Activated CD4-positive, alpha-beta T cell treated with anti-CD3 and anti-CD28 coated beads for 48 hours (primary cell): ENCODE measurements at places on chromosomes 1 and 21.

DNA sequence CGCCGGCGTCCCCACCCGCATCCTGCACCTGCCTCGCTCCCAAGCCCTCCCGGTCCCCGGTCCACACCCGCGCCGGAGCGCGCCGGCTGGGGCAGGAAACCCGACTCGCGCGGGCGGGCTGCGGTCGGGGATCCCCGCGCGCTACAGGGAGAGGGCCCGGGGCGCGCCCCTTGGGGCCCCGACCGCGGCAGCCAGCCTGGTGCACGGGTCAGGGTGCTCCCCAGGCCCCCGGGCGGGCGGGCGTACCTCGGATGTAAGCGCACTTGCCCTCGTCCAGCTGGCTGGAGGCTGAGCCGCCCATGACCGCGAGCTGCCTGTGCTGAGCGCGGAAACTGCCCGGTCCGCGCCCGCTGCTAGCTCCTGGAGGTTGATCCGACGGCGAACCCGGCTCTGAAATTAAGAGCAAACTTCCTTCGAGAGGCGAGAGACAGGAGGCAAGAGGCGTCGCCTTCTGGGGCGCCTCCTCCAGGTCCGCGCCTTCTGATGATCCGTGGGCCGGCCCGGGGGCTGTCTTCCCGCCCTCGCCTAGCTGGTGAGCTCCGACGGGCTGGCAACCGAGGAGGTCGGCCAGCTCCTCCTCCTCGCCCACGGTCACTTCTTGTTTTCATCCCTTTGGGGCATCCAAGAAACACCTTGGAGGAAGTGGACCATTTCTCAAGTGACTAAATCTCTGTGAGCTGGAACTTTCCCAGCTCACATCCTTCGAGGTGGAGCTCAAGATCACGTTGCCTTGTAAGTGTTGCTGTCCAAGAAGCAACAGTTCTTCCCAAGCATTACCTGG is at the start of gene NIBAN1:
NIBAN1 (minus strand) TSS at position 453 of the 781 bp plus-strand sequence; CDS start at position 301, 152 bp downstream.
- DNase-seq, result peak; percentile 68

DNA sequence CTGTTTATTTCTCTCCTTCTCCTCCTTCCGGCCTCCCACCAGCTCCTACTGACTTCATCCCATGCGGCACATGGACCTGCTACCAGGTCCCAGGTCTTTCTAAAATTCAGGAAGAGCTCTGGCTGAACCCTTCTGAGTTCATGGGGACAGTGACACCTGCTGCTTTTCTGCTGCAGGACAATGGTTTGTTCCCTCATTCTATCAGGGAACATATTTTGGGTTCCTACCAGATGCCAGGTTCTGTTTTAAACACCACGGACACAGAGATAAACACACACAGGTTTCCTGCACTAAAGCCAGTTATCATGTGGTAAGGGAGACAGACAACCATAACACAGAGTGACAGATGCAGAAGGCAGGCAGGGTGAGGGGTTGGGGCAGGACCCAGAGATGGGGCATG is 114.0 kb upstream of the RAB4A start:
- DNase-seq, result no peak

GRCh38 chr1:241485554-241485992 is 34.0 kb downstream of the FH start:
- no peak for DNase-seq

DNA sequence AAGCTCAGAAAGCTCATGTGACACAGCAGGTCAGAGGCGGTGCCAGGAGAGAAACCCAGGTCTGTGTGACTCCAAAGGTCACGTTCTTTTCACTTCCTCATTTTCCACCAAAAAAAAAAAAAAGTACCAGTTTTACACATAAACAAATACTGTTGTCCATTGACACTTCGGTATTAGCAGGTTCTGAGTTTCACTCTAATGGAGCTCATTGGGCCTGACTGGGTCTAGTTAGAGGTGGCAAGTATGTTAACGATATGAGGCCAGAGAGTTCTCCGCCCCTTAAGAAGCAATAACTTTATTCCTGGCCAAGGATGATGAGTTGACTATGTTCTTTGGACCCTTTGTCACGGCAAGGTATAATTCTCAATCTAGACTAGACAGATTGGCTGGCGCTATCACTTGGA is 30.0 kb upstream of the SDE2 start:
- no peak for DNase-seq

GRCh38 chr1:41442697-41443251 is 41.7 kb downstream of the EDN2 start:
- DNase-seq, result no peak

- no peak for DNase-seq
Observed at GRCh38 chr1:228836427-228836826, 101.1 kb downstream of the RHOU start.

DNA sequence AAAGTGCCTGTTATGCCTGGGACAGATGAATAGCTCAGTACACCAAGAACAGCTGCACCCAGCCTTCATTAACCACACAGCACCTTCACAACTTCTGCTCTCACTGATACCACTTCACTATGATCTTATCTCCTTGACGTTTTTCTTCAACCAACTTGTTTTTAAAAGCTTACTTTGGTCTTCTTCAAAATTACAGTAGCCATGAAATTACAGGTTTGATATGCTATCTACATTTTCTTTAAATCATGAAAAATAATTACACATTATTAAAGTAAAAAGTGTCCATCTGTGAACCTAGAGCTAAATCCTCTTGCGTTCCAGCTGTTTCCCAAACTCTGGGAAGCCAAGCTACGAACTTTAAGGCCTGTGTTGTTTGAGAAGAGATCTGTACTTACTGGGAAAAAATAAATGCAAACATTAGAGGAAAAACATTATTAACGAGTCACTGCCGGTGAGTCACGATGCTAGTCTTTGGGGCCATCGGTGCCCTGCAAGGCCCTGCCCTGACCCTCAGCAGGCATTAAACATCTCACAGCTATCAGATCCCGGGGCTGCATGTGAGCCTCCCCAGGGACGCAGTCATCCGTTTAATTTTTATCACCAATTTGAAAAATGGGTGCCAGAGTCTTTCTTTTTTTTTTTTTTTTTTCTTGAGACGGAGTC is 56.3 kb upstream of the GPR153 start:
- no peak for DNase-seq

DNA sequence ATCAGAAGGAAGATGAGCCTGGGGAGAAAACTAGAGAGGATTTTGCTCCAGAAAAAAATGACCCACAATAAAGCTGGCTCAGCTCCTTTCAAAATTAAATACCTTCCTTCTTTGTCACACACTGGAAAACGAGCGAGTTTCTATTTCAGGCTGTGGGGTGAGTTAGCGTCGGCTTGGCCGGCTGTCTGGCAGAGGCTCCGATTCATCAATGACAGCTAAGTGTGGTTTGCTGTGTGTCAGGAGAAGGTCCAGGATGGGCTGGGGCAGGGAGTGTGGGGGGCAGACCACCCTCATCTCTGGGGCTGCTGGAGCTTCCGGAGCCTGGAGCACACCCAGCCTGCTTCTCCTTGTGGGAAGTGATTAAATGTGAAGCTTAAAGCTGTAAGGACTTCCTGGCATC is 120.2 kb downstream of the ETS2 start:
- no peak for DNase-seq

- peak; percentile 55 for DNase-seq
Observed at GRCh38 chr1:41333146-41333784, 28.0 kb upstream of the FOXO6 start.

DNA sequence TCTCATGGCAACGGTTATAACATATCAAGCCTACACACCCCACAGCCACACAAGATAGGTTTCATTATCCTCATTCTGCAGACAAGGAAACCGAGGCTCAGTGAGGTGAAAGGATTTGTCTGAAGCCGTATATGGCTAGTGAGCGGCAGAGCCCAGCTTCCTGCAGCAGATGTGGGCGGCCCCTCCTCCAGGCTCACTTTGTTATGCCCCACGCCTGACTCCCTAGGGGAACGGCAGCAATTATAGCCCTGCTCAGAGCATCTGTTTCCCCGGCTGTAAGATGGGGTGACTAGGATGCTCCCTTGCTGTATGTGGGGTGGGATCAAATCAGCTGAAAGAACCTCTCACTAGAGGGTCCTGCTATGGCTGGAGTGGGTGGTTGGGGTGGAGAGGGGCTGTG is 22.1 kb downstream of the GRHL3 start:
- DNase-seq, result no peak

DNA sequence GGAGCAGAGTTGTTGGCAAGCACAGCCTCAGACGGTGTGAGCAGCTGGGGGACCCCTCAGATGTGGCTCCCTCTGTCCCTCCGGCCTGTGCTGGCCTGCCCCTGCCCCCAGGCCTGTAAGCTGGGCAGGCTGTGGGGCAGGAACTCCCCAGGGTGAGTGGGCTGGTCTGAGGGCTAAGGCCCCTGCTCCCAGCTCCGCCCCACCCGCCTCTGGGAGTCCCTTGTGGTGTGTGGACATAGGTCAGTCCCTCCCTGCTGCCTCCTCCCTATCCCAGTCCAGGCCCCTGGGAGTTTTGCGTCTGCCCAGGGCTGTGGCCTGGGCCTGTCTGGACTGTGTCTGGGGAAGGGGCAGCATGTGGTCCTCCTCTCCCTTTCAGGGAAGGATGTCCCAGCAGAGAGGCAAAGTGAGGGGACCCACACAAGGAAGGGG is 3.6 kb upstream of the VWA1 start:
- no peak for DNase-seq

- peak; percentile 73 for DNase-seq
Observed at GRCh38 chr21:42423197-42423675, 19.5 kb downstream of the UBASH3A start.

GRCh38 chr1:183590244-183591191 is at the start of gene NCF2:
NCF2 (minus strand) TSS chr1:183590459; CDS start chr1:183590329, 130 bp downstream.
- peak; percentile 59 for DNase-seq

DNA sequence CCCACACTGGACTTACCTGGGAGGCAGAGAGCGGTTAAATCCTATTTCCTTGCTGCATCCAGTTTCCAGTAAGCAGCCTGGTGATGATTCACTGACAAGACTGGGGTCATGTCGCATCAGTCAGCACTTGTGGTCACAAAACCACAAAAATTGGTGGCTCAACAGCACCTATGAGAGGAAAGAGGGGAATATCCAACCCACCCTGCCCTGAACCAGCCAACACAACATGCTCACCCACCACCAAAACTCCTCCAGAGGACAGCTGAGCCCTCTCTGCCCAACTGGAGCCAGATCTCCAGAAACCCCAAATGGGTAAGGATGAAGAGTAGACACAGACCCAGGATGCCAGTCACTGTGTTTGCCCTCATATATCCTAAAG is 64.0 kb downstream of the CD46 start:
- DNase-seq, result peak; percentile 64

DNA sequence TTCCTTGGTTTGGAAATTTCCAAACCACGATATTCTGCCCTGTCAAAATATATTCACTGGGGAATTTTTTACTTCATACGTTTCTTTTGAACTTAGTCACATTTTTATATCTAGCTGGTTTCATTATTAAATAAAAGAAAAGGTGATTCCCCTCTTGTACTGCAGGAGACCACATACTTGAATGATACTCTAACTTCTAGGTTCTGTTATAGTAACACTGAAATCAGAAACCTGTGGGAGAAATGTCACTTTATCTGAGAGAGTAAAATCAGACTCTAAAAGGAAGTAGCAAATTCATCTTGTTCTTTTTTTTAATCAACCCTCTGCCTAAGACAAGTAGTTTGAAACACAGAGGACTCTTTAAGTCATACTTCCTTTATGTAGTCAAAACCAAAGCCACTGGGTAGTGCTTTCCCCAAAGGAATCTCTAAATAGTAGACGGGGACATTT is 34.4 kb downstream of the MRPL39 start:
- DNase-seq, result no peak

DNA sequence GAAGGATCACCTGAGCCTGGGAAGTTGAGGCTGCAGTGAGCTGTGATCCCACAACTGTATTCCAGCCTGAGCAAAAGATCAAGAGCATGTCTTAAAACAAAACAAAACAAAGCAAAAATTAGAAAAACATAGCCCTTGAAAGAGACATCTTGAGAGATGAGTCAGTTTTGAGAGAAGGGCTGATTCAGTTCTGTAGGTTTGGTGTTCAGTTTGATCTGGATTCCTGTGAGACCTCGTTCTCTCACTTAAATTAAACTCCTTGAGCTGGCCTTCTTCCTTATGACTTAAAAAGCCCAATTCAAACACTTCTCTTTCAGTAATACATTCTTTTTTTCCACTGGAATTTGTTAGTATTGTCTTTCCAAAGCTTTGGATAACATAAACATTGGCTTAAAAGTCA is 164.2 kb downstream of the NRIP1 start:
- DNase-seq, result no peak

DNA sequence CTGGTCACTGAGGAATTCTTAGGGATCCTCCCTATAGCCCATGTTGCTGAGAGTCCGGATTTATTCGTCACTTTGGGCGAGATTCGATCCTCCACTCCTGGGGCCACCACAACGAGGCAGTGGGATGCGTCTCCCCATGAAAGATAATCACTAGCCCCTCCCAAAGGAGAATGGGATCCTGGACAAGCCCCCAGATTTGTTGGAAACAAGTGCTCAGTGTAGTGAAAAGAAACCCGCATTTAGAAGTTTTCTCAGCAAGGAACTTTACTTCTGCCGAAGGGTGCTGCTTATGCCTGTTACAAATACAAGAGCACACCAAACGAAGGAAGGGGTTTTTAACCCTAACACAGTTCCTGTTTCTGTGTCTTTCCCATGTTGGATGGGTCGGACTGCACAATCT is 83.3 kb downstream of the ZFYVE9 start:
- no peak for DNase-seq

- no peak for DNase-seq
Observed at GRCh38 chr1:31441970-31442647, 29.1 kb downstream of the SERINC2 start.
